Left ventricle myocardium superior (tissue), 1 donor: ENCODE measurements at places on chromosomes 1 and 21.

- DNase-seq, result no peak
Observed at GRCh38 chr1:156033011-156033410, 12.3 kb upstream of the SSR2 start.

DNA sequence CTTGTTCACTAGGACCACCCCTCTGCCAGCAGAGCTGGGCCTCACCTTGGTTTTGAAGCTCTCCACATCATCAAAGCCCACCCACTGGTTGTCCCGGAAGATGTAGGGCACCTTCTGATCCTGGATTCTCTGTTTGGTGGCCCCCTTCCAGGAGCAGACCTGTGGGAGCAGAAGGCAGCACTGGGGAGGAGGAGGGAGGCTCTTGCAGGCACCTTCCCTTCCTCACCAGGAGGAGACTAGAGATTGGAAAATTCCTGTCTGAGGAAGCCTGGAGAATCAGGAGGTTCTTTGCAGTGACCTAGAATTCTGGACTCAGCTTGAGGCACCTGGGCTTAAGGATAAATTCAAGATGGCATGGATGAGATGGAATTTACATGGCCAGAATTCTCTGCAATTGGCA is 10.3 kb downstream of the CHIT1 start:
- DNase-seq, result no peak

- DNase-seq, result no peak
Observed at GRCh38 chr1:78790174-78790573, 140.5 kb downstream of the IFI44 start.

GRCh38 chr1:17335821-17336710 is 28.1 kb downstream of the PADI4 start:
- DNase-seq, result peak; percentile 69

GRCh38 chr1:227136210-227136820 is 182.0 kb downstream of the CDC42BPA start:
- DNase-seq, result no peak

- DNase-seq, result no peak
Observed at GRCh38 chr1:243261390-243261789, 5.5 kb downstream of the SDCCAG8 start.

GRCh38 chr1:235023711-235024439 is 104.8 kb downstream of the TOMM20 start:
- DNase-seq, result no peak

DNA sequence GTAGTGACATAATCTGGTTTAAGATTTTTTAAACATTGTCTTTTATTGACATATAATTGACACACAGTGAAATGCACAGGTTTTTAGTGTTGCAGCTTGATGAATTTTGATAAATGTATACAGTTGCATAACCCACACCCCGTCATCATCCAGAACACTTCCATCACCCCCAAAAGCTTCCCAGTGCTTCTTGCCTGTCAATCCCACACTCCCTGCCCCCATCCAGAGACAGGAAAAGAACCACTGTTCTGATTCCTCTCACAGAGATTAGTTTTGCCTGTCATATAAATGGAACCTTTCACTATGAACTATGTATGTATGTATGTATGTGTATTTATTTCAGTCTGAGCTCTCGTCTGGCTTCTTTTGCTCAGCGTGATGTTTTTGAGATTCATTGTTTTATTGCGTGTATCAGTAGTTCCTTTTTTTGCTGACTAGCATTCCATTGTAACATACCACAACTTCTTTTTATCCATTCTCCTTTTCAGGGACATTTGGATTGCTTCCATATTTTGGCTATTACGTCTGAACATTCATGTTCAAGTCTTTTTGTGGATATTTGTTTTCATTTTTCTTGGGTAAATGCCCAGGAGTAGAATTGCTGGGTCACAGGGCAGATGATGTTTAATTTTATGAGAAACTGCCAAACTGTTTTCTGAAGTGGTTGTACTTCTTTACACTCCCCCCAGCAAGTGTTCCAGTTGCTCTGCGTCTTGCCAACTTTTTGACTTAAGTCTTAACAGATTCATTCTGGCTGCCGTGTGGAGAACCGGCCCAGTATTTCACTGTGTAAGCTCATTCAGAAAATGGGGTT is 8.7 kb downstream of the UBIAD1 start:
- DNase-seq, result no peak

DNA sequence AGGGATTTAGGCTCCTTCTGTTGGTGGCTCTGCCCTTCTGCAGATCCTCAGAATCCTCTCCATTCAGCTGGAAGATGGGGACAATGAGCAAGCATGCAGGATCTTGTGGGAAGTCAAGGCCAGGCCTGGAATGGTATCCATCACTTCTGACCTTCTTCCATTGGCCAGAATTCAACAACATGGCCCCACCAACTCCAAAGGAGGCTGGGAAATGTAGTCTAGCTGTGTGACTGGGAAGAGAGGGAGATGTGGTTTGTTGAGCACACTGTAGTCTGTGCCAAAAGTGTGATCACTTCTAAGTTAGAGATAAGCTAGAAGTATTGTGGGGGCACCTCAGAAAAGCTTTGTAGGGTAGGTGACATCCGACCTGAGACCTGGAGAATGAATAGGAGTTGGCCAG is 60.4 kb upstream of the WNT4 start:
- no peak for DNase-seq

DNA sequence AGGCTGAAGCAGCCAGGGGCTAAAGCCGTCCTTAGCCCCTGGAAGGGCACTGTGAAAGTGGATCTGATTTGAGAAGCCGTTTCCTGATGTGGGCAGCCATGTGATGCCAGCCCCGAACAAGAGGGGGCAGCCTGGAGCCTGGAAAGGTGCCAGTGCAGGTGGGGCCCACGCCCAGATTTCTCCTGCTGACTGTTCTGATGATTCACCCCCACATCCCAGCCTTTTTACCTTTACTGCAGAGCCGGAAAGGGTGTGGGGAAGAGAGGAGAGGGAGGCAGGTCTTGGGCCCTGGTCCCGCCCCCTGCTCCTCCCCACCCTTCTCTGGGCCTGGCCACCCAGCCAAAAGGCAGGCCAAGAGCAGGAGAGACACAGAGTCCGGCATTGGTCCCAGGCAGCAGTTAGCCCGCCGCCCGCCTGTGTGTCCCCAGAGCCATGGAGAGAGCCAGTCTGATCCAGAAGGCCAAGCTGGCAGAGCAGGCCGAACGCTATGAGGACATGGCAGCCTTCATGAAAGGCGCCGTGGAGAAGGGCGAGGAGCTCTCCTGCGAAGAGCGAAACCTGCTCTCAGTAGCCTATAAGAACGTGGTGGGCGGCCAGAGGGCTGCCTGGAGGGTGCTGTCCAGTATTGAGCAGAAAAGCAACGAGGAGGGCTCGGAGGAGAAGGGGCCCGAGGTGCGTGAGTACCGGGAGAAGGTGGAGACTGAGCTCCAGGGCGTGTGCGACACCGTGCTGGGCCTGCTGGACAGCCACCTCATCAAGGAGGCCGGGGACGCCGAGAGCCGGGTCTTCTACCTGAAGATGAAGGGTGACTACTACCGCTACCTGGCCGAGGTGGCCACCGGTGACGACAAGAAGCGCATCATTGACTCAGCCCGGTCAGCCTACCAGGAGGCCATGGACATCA is at the start of gene SFN:
Gene SFN, plus strand, starts transcription at position 369 of the 904 bp plus-strand sequence. Its CDS starts 64 bp downstream, at position 433.
- DNase-seq, result no peak

- DNase-seq, result no peak
Observed at GRCh38 chr21:32645261-32646182, 33.3 kb upstream of the CFAP298 start.

DNA sequence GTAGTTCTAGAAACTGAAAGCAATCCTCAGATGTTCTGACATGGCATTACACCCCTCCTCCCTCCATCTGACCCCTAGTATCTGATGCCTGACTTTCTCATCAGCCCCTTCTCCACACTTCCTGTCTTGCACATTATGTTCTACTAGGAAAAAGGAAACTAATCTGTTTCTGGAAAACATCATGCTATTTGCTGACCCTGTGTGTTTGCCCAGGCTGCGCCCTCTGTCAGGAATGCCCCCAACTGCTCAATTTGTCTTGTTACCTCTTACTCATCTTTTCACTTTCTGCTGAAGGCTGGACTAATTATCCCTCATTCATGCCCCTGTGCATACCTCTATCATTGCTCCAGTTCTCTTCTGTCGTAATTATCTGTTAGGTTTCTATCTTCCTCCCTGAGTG is 37.5 kb upstream of the DAB1 start:
- DNase-seq, result no peak

DNA sequence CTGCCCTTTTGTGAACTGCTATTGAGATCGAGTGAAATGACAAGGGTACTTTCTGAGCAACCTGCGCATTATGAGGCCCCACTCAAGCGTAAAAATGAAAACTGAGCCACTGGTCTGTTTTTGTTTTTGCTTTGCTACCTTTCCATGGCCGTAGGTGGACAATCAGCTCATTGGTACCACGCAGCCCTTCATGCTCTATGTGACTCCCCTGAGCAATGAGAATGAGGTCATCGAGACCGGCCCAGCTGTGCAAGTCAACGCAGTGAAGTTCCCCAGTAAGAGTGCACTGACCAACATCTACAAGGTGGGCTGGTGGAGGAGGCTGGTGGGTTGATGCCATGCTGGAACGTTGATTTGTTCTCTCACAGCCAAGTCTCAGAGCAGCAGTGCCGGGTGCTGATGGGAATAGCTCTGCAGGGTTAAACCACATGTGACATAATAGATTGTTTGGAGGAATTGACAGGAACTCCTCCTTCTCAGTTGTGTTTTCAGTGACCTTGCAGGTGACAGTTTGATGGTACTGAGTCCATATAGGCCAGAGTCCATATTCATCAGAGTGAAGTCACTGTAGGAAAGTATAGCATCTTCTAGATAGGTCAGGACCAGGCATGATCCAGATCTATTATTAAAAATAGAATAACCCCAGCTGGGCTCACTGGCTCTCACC is 170.3 kb downstream of the VPS13D start:
- DNase-seq, result no peak

DNA sequence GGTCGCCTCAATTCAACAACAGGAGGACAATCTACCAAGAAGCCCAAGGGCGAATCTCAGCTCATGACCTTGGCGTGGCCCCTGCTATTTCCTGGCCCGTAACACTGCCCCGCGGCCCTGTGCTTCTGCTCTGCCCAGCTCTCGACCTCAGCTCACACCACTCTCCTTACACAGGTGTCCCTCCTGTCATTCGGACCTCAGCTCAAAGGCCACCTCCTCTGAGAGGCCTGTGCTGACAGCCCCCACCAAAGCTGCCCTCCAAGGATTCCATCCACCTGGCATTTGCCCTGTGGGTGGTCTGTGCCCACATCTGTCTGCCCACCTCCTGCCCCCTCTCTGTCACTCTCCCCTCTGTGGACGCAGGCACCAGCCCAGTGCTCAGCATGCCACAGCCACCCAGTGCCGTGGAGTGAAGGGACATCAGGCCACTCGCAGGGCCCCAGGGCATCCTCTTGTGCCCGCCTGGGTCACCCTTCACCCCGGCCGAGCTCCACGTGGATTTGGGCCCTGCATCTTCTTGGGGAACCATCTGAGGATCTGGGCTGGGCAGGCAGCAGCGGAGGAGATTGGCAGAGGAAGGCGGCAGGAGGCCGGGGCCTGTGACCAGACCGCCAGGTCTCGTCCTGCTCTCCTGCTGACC is 70.3 kb downstream of the DHRS3 start:
- no peak for DNase-seq

DNA sequence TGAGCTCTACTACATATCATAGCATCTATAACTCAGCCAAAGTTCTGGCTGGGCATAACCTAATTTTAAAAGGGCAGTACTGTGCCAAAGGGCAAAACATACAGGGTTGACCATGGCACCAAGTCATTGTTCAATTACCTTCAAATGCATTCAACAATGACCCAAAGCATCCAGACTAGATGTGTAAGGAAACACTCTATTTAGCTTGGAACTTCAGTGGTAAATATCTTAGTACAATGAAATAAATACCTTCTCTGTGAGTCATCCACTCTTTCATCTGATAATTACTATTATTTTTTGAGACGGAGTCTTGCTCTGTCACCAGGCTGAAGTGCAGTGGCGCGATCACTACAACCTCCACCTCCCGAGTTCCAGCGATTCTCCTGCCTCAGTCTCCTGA is 70.0 kb downstream of the NVL start:
- no peak for DNase-seq

GRCh38 chr21:28393279-28393678 is 599.4 kb downstream of the LTN1 start:
- DNase-seq, result no peak
